ENCODE measurements at places on chromosomes 11 and 22.
A peak's percentile ranks its signal among the peaks of the same experiment; 100 is the strongest.

- no peak for DNase-seq
These were observed 30.6 kb downstream of the SCGB1A1 start for GRCh38 chr11:62449451-62449851.

DNA sequence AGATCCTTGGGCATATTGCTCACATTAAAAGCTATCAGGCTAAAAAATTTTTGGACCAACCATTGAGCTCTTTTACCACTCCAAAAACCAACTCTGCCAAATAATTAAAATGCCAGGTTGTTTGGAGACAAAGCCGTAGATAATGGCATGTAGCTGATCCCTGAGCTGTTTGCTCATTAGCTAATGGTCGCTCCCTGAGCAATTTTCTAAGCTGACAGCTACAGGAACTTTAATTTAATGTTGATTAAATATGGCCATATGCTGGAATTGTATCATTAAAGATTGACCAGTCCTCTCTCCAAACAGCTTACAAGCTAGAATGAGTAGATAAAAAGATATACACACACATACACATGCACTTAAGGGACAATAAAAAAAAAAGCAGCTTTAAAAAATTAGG is 216.2 kb upstream of the ARHGAP20 start:
- DNase-seq = no peak

- DNase-seq = no peak
These were observed 557.1 kb upstream of the CADM1 start for GRCh38 chr11:116061322-116061721.

GRCh38 chr22:40023341-40023841 is 28.6 kb downstream of the FAM83F start:
- no peak for DNase-seq

- no peak for DNase-seq
These were observed 4.0 kb downstream of the JRKL start for GRCh38 chr11:96393753-96394348.

DNA sequence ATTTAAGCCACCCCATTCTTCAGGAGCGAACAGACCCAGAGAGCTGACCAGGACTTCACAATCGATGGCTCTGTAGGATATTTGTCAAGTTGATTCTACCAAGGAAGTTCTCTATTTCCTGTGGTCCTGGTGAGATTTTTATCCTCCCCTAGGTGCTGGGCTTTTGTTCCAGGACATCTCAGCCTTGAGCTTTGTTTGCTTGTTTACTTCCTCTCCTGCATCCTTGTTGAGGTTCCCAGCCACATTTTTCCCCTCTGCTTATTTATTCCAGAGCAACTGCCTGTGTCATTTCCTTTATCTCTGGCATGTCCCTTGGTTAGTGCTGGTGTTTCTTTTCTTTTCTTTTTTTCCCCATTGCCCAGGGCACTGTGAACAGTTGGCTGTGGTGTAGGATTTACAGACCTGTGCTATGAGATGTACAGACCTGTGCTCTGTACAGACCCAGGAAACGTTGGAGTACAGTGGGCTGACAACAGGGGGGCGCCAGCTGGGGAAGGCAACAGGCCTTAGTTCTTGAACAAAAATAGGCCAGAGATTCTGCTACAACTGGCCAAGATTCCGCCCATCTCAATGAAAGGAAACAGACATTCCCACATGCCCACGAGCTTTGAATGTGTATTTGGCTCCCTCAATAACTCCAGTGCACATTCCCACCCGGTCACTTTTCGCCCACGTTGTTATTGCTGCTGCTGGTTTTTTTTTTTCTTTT is 235.9 kb upstream of the DDI1 start:
- DNase-seq = no peak

- no peak for DNase-seq
These were observed 775 bp downstream of the LPXN start for GRCh38 chr11:58574881-58575280.

- peak; percentile 57 for DNase-seq
These were observed 320 bp upstream of the PHLDA2 start for GRCh38 chr11:2929531-2929949.

GRCh38 chr22:48125416-48125815 is 1363.0 kb downstream of the TBC1D22A start:
- DNase-seq = no peak

- DNase-seq = no peak
These were observed 657.7 kb downstream of the OPCML start for GRCh38 chr11:132874638-132875037.

DNA sequence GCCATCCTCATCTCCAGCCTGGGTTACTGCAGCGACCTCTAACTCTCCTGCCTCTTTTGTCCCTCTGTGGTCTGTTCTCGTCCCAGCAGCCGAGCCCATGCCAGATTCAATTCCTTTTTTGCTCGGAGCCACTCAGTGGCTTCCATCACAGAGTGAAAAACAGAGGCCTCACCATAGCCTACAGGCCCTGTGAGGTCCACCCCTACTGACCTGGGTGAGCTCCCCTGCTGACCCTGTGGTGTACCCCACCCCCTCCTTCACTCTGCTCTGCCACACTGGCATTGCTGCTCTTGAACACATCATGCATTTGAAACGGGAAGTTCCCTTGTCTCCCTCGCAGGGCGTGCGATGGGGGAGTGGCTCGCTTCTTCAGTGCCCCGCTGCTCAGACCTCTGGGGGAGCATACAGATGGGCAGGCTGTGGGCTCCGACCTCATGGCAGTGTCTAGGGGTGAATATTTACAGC is 2.1 kb downstream of the AIP start:
- DNase-seq = peak; percentile 72

DNA sequence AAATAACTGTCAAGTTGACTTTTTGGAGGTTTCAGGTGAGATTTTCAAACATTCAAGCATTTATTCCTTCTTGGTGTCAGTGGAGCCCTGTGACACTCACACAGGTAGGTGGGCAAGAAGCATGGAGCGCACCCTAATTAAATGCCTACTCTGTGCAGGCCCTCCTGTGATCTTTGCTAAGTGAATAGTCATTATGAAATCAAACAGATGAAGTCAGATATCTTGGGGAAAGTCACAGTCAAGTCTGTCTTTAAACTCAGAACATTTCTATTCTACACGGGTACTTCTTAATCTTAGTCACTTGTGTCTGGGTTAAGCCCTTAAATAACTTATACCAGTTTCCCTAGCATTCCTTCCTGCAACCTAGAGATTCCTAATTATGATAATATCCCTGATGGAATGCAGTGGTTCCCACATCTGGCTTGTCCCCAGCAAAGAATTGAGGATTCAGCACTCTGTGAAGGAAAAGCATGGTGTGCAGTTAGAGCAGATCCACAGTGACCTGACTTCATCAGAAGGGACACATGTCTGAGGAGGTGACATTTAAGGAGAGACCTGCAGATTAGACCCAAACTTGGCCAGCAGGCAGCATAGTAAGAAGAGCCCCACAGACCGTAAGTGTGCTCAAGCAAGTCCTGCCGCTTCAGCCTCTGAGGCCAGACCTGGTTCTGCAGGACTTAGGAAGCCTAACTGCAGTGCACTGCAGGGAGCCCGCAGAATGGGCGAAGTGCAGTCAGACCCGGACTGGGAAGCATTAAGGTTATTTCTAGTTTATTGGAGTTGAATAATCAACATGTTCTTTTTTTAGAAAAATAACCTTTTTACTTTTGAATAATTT is 85.3 kb upstream of the GAL start:
- no peak for DNase-seq

DNA sequence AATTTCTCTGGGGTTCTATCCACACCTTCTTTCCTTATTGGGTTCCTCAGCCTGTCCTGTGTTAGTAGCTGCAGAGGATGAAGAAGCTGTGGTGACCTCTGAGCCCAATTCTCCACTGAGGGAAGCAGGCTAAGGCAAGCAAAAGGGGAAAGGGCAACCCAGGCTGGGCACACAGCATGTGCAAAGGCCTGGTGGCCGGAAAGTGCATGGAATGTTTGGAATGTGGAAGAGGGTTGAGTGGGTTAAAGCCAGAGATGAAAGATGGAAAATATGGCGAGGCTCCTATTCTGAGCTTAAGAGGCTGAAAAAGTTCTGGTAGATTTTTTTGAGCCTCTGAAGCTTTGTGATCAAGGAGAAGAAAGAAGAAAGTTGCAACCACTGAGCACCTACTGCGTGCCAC is 247.1 kb downstream of the MIAT start:
- no peak for DNase-seq

- no peak for DNase-seq
These were observed 14.9 kb downstream of the PGAP2 start for GRCh38 chr11:3823303-3823702.

- DNase-seq = no peak
These were observed 3.5 kb downstream of the MUC5B start for GRCh38 chr11:1226226-1226985.

GRCh38 chr22:42693055-42693762 is 27.5 kb downstream of the A4GALT start:
- DNase-seq = no peak

GRCh38 chr11:12051287-12051662 is 42.8 kb upstream of the DKK3 start:
- no peak for DNase-seq

DNA sequence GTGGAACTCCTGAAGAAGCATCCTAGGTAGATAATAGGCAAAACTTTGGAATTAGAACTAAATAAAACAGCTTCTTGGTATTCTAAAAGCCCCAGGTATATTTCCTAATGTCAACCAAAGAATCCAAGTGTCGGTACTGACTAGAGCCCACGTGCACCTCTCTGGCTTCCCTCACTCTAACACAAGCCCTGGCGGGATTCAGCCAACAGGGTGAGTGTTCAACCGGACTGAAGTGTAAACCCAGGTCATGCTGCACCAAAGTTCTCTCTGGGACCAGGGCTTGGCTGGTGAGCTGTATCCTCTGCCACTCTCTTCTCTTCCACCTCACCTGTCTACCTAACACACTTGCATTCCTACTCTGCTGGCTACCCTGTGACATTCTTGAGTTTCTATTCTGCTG is 40.1 kb downstream of the USP28 start:
- DNase-seq = no peak

- DNase-seq = no peak
These were observed 415.2 kb downstream of the TENM4 start for GRCh38 chr11:79025622-79026021.

- no peak for DNase-seq
These were observed 462.4 kb downstream of the RAB38 start for GRCh38 chr11:87712802-87713202.

Measured in activated T-cell treated with anti-CD3 and anti-CD28 coated beads for 48 hours (primary cell).